Activated naive CD4-positive, alpha-beta T cell treated with anti-CD3 and anti-CD28 coated beads for 36 hours (primary cell): ENCODE measurements at places on chromosomes 13 and 19.
A peak's percentile ranks its signal among the peaks of the same experiment; 100 is the strongest.

GRCh38 chr19:34432797-34433196 lies 4.6 kb downstream of the UBA2 start:
- DNase-seq = no peak

DNA sequence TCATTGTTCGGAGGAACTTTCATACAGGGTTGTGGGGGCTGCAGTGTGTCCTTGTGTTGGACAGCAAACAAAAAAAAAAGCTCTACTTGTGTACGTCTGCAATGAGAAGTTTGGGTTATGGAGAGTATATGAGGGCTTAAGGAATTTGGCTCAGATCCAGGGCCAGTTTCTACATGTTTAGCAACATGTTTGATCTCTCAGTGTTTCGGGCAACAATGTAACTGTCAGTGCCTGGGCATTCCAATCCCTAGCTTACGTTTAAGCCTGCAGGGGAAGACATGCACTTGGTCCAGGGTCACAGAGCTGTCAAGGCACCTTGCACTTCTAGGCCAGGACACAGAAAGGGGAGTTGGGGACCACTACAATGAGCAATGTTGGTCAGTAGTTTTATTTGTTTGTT lies 13.9 kb downstream of the ZNF543 start:
- no peak for DNase-seq

DNA sequence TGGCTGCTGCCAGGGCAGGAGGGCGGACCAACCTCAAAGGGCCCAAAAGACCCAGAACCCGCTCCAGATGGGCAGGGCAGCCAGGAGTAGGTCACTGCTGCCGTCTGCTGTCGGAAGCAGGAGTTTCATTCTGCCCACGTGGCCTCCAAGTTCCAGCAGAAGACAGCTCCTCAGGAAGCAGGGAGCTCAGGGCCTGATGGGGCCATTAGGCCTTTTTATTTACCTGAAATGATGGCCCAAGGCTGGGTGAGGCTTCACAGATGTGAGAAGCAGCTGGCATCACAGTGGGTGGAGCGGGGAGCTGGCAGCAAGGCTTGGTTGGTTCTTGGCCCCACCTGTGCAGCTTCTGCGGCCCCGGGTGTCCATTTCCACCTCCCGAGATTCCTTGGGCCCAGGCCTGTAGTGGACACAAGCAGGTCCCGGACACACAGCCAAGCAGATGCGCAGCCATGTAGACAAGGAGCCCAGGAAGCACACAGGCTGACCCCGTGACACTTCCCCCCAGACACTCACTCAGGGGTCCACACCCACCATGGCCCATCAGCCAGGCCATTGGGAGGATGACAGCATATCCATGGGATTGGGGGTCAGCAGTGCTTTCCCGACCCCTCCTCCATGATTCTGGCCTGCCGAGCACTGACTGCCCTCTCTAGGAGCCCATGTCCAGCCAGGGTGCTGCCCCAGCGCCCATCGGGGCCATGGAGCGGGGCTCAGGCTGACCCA lies 26.4 kb downstream of the C13orf46 start:
- no peak for DNase-seq

DNA sequence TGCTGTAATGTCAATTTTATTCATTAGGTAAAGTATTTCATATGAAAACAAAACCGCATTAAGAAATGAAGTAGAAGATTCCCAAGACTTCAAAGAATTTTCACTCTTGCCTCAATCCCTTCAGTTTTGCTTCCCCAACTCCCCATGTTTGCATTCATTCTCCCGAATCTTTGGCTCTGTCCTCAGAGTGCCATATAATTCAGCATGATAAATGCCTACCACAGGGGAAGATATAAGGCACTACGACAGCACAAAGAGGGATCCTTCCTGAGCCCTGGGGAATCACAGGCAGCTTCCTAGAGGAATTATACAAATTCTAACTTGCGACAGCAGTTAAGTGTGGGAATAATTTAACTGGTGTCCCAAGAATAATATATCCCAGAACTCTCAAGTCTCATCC lies 68.5 kb downstream of the TSC22D1 start:
- DNase-seq = no peak

DNA sequence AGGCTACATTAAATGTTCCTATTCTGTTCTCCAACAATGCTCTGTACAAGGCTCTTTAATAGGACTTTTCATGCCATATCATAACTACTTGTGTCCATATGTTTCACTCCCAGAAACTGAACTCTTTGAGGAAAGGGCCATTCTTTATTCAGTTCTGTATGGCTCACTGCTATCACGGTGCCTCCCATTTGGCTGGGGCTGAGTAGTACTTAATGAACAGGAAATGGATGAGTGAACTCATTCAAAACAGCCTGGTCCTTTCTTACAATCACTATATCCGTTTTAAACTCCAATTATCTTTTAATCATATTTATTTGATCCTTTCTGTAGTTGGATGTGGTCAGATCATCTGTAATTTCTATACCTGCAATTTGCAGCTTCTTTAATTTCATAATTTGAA lies 410.6 kb downstream of the TBC1D4 start:
- no peak for DNase-seq

GRCh38 chr13:78852709-78853108 lies 193.8 kb upstream of the OBI1 start:
- DNase-seq = no peak

DNA sequence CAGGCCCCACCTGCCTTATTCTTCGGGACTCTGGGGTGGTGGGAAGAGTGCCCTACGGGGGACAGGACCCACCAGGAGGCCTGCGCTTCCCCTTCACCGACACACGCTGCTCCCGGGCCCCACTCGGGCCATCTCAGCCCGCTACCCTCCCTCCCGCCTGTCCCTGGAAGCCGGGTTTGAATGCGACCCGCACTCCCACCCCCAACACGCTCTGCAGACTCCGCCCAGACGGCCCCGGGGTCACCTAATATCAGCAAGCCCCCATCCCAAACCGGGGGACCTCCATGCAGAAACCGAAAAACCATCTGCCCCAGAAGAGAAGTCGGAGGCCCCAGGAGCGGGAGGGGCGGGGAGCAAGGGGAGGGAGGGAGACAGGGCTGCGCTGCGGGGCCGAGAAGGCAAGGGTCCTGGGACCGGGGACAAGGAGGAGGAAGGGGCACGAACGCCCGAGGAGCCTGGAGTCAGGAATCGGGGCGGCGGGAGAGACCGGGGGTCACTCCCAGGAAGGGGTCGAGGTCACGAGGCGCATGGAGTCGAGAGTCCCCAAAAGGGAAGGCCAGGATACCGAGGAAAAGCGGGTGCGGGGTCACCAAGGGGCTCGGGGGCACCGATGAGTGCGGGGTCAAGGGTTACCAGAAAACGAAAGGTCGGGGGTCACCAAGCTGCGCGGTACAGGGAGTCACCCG lies 766 bp downstream of the SBNO2 start:
- peak; percentile 33 for DNase-seq

DNA sequence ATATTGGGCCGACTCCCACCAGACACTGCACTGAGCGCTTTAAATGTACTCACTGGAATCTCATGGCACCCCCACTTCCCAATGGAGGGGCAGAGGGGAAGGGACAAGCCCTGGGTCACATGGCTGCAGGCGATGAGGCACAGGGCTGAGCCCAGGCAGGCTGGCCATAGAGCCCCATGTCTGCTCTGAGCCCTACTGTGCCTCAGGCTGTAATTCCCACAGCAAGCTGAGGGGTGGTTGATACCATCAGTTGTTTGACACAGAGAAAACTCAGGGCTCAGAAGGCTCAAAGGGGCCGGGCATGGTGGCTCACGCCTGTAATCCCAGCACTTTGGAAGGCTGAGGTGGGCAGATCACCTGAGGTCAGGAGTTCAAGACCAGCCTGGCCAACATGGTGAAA lies 25.1 kb downstream of the RFX1 start:
- DNase-seq = no peak
